ENCODE measurements at places on chromosomes 7 and 10. TPM values are rescaled to one million over a fixed set of nuclear protein-coding genes. Genes with fewer than 3 reads are reported as not detected.
A peak's percentile ranks its signal among the peaks of the same experiment; 100 is the strongest.

GRCh38 chr7:30911561-30911969 is at the start of gene AQP1:
AQP1 (plus strand) TSS chr7:30911853; CDS start chr7:30911910, 57 bp downstream.
- DNase-seq: peak; percentile 56

DNA sequence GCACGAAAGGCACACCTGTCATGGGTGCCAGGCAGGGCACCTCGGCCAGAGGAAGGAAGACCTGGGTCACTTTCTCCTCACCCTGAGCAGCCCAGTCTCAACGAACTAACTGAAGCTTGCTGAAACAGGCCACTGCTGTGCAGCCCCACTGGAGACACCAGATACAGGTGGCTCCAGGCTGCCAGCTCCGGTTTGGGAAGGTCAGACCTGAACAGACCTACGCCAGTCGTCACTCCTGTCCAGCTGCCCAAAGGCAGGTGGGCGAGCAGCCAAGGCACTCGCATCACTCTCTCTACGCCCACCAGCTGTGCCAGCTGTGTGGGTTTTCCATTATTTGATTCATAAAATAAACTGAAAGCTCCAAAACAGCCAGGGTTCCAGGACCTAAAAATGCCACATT is 256.1 kb downstream of the ZMYND11 start:
- DNase-seq: no peak

DNA sequence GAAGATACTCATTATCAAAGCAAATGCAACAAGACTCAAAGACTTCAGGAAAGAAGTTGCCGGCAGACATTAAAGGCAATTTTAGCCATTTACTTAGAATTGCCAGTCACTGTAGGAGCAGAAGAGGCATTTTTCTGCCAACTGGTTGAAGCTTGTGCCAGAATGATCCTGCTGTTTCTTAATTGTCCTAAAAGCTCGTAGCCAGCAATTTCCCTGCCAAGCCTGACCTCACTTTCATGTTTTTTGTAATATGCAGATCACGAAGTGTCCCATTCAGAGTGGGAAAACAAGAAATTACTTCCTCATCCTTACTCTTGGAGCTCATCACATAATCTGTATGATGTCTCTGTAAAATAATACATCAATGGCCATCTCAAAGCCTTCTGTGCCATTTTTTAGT is 130.9 kb upstream of the ANKRD1 start:
- DNase-seq: no peak

DNA sequence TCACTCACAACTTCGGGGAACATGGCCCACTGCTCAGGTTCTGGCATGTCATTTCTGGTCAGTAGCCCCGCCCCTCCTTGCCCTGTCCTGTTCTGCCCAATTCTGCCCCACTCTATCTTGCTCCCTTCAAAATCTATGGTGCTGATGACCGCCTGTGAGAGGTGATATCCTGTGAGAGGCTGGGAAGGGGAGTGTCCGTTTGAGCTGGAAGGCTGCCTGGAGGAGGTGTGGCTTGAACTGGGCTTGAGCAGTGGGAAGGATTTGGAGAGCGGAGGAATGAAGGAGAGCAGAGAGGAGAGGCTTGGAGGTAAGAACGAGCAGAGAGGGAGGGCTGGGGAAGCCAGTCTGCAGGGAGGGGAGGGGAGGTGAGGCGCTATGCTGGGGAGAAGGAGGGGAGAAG is 145.3 kb downstream of the RPS24 start:
- DNase-seq: no peak

GRCh38 chr7:13990319-13990983 is 985 bp upstream of the ETV1 start:
- DNase-seq: peak; percentile 87

DNA sequence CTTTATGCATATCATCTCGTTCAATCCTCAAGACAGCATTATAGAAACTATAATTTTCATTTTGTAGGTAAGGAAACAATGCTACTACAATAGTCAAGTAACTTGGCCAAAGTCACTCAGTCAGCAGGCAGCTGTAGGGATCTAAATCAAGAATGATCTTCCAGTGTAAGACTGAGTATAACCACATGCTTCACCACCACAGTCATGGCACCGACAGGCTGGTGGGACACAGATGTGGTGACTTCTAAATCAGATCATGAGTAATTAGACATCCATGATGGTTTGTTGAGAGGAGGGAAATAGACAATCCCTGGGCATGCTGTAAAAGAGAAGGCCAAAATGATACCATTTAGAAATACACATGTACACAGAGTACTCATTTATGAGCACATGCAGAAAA is 84.1 kb upstream of the ASAH2 start:
- DNase-seq: no peak

DNA sequence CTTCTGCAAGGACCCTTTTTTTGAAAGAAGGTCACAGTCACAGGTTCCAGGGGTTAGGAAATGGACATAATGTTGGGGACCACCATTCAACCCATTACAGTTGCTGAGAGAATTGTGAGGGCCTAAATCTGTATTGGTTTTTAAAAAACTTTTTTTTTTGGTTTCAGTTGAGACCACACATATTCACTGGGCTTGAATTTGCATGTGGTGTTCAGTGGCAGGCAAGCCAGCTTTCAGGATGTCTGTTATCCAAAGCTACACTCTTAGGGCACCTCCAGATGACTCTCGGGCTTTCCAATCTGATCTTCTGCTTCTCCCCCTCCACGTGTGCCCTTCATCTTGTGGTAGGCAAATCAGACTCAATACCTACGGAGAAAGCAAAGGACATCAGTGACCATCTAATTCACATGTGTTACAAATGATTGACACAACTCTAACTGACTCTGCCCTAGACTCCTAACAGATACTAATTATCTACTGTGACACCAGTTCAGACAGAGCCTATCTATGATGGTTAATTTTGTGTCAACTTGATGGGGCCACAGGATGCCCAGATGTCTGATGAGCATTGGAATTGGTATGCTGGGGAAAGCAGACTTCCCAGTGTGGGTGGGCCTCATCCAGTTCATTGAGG is 93.3 kb upstream of the ELMO1 start:
- no peak for DNase-seq

- DNase-seq: no peak
These were observed 51.4 kb upstream of the TMEM72 start for GRCh38 chr10:44859546-44860285.

DNA sequence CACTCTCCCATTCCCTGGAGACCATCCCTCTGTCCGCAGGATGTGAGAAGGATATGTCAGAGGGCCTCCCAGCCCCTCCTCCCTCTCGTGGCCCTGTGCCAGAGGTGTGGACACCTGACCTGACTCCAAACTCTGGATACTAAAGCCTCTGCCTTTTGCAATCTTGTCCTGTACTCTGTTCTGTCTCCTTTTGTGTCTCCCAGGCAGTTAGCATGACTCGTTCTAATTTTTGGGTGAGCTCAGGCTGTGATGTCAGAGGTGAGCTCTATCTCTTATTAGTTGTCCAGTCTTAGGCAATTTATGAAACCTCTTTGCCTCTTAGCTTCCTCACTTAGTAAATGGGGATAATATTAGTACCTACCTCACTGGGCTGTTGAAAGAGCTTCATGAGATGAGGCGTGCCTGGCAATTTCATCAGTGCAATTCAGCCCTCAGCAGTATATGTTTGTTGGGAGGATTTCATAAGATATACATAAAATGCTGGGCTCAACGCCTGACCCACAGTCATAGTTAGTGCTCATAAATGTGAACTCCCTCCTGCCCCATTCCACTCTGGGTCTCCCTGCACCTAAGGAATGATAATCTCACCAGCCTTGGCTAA is 10.9 kb downstream of the MARVELD1 start:
- DNase-seq: no peak

C10orf67 gene
- 2.7 TPM for polyA plus RNA-seq

TFPI2 gene
- polyA plus RNA-seq: 10.3 TPM

CTBP2 gene
- polyA plus RNA-seq: 83.5 TPM

CPEB3 gene
- 3.3 TPM for polyA plus RNA-seq

ZSCAN25 gene
- 20.4 TPM for polyA plus RNA-seq

PRPS1L1 gene
- polyA plus RNA-seq: not detected
